Omental fat pad (tissue), 4 donors: ENCODE measurements at places on chromosomes 2 and 18.

- no peak for DNase-seq
Measured at GRCh38 chr2:114405247-114406116, 37.0 kb upstream of the DPP10 start.

GRCh38 chr18:58566556-58567292, 62.2 kb downstream of the ALPK2 start:
- DNase-seq = no peak

- DNase-seq = no peak
Measured at GRCh38 chr2:27175330-27175729, 26.5 kb downstream of the TCF23 start.

- DNase-seq = no peak
Measured at GRCh38 chr2:81658227-81658626, 1353.7 kb upstream of the LRRTM1 start.

- DNase-seq = no peak
Measured at GRCh38 chr2:143764261-143764660, 635.0 kb downstream of the ARHGAP15 start.

GRCh38 chr2:234414596-234414995, 82.3 kb downstream of the ARL4C start:
- no peak for DNase-seq

DNA sequence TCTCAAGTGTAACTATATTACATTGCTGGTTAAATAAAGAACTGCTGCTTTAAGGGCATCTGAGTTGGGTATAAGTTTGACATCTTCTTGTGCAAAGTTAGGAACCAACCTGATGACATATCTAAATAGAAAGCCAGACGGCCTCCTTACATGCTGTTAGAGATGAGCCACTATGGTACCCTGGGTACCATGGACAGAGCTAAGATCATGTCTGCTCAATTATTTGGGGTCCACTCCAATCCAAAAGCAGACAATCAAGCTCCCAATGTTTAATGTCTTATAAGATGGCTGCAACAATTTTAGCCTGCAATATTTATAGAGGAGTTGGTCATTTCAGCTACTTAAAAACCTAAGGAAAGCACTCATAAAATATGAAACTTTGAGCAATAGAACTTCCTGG, 86.2 kb downstream of the UPP2 start:
- DNase-seq = no peak

- DNase-seq = no peak
Measured at GRCh38 chr2:160666154-160667060, 172.8 kb upstream of the RBMS1 start.

- no peak for DNase-seq
Measured at GRCh38 chr2:60710707-60711106, 45.4 kb upstream of the PAPOLG start.

DNA sequence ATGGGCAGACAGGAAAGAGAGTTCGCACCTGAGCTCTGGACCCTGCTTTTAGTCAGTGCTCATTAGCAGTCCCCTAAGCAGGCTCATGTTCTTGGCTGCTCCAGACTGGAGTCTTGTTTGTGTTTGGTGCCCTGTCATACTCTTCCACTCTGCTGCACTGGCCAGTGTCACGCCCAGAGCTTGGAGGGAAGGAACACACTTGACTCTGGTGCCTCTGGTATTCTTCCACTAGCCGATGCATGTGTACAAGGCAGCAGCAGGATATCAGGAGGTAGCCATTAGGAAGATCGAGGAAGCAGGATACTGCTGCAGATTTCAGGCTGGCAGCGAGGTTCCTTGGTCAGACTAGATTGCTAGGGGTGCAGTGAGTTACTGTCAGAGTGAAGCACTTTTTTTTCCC, 81.4 kb upstream of the B3GNT2 start:
- DNase-seq = no peak

- no peak for DNase-seq
Measured at GRCh38 chr2:42562474-42563144, 5.8 kb upstream of the MTA3 start.

- no peak for DNase-seq
Measured at GRCh38 chr2:65350651-65351056, 81.7 kb downstream of the SPRED2 start.

DNA sequence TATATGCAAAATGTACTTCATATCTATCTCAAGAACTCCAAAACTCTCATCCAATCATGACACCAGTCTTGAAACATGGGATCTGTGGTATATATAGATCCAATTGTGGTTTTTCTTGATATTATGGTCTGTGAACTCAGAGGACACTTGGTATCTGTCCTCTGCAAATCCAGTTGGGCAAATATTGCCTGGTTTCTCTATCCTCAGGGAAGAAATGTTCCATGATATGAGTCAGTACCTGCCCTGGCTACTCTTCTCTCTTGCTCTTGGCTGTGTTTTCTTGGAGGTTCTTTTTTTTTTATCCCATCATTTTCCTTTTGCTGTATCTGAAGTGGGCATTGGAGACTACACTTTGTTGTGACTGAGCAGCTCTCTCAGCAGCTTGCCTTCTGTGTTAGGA, 10.9 kb downstream of the NBEAL1 start:
- DNase-seq = no peak

DNA sequence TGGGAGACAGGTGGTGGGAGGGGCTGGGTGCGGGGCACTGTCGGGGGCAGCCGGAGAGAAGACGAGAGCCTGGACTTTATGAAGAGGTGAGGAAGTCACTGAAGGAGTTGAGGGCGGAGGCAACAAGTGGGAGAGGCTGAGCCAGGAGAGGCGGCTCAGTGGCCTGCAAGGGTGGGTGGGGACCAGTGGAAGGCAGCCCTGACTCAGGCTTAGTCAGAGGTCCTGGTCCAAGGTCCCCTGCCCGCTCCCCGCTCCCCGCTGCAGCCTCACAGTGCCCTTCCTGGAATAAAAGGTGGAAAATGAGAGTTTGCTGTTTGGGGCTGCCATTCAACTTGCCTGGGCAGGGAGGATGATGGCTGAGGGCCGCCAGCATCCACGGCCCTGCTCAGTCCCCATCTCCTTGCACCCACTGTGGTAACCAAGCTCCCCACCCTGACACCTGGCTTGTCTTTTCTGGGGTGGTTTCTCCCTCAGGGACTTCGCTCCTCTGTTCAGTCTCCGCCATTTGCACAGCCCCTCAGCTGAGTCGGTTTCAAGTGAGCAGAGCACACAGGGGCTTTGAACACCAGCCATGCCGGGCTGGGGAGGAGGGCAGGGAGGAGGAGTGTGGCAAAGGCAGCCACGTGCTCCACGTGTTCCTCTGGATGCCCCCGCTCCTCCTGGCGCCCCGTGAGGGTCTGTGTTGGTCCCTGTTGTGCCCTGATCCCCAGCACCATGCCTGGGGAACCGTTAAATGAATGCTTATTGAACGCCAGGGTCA, 13.7 kb upstream of the RALB start:
- no peak for DNase-seq

DNA sequence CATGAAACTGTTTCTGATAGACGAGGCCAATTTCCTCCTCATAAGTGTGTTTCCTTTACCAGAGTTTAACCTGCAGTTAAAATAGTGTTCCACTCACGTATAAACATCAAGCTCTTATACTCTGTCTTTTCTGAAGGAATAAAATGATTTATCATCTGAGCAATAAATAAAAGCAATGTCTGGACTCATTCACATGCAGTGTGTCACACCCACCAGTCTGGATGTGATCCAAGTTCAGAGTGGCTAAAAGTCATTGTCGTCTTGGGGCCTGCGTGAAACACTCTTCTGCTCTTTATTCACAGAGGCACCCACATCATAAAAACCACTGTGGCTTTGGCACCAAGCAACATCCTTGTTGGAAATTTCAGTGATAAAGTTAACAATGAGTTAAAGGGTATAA, 19.5 kb upstream of the SLC9A4 start:
- no peak for DNase-seq

- DNase-seq = no peak
Measured at GRCh38 chr2:61536180-61536571, 2.0 kb downstream of the XPO1 start.

- no peak for DNase-seq
Measured at GRCh38 chr18:54130177-54130576, 94.3 kb downstream of the MBD2 start.

- no peak for DNase-seq
Measured at GRCh38 chr2:73907840-73908452, 15.1 kb downstream of the ACTG2 start.

GRCh38 chr2:58110765-58111164, 64.2 kb downstream of the VRK2 start:
- DNase-seq = no peak

DNA sequence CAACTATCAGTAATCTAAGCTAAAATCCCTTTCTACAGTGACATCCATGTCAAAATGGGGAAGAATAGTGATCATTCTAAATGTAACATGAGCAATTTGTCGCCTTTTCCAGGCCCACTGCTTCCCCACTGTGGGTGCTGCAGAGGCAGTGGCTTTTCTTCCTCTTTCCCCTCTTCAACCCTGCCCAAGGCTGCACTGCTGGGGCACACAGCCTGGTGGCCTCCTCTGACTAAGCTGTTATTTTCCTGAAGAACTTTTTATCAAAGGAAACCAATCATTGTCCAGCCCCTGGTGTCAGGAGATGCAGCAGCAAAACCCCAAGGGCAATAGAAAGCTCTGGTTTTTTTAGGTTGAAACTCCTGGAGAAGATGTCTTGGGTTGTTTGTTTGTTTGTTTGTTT, 117.6 kb upstream of the KLF7 start:
- DNase-seq = no peak

DNA sequence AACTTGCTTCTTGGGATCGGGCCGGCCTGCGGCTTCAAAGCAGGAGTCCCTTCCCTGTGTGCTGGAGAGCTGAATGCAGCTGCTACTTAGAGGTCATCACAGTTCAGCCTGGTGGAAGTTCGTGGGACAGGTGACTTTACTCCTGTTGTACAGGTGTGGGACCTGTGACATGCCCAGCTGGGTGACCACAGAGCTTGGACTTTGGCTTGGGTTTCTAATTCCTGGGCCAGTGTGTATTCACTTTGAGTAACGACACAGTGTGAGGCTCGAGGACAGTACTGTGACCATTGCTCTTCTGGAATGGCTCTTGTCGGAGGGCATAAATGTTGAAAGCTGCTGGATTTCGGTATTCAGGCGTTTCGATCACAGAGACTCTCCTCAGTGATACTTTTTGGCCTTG, 114.5 kb downstream of the STPG4 start:
- no peak for DNase-seq

- no peak for DNase-seq
Measured at GRCh38 chr18:56649996-56650395, 1.2 kb upstream of the WDR7 start.

DNA sequence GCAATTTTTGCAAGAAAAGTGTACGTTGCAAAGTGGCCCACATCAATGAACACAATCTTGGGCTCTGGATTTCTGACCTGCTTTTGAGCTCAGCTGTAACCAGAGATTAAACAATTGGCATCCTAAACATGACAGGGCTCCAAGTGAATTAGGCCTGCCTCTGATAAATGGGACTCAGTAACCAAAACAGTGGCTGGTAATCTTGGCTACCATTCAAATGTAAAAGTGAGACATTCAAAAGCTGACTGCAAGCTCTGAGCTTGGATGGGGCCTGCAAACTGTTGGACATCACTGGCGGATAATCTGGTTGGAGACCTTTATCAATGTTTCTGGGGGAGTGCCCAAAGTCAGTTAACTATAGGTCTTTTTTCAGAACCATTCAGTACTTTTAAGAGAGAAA, 160.7 kb downstream of the RAB3GAP1 start:
- DNase-seq = no peak

DNA sequence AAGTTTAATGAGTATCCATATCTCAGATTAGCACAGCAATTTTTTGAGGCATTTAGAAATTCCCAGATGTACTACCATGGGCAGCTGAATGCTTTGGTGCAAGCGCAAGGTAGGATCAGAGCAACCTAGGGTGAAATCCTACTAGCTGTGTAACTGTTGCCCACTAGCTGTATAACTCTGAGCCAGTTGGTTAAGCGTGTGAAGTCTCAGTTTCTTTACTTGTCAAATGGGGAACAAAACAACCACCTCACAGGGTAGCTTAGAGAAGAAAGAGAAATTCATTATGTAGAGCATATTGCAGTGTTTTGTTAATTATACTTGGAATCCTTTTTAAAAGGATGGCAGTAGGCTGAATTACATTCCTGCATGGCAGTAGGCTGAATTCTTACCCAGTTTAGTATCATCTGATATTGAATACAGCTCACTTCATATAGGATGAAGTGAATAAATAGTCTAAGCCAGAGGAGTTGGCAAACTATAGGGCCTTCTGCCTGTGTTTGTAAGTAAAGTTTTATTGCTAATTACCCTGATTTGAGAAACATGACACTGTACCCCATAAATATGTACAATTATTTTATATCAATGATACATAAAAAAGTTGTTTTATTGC, 180.7 kb downstream of the PLCL1 start:
- DNase-seq = no peak

DNA sequence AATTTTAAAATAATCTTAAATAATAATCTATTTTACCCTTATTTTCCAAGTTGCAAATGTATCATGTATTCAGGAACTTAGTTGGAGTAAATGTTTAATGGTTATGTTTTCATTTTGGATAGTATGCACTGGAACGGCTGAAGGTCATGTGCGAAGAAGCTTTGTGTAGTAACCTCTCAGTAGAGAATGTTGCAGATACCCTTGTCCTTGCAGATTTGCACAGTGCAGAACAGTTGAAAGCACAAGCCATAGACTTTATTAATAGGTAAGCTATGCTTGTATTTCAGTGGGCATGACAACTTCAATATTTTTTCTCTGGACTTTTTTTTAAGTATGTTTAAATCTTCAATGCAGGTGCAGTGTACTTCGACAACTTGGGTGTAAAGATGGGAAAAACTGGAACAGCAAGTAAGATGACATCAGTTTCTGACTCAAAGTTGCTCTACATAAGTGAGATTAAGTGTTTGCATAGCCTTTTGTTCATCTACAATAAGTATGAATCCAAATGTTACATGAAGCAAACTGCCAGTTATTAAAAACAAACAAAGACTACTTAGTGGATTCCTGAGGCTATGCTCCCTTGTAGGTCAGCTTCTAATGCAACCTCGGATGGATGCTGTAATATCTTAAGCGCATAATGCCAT, 63.1 kb downstream of the SPOPL start:
- no peak for DNase-seq

DNA sequence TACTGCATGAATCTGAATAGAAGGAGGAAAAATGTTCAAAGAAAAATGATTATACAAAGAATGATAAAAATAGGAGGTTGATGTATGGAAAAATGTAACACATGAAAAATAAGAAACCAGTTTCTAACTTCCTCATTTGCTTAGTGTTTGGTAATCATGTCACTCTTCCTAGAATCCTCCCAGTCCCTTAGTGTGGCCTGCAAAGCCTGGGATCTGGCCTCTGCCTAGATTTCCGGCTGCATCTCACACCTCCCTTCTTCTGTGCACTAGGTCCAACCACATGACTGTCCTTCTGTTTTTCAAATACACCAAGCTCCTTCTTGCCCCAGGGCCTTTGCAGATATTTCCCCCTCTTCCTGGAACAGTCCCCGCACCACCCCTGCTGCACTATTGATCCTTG, 76.8 kb upstream of the RBMS1 start:
- no peak for DNase-seq

- no peak for DNase-seq
Measured at GRCh38 chr2:88824951-88825350, 133.5 kb downstream of the RPIA start.

DNA sequence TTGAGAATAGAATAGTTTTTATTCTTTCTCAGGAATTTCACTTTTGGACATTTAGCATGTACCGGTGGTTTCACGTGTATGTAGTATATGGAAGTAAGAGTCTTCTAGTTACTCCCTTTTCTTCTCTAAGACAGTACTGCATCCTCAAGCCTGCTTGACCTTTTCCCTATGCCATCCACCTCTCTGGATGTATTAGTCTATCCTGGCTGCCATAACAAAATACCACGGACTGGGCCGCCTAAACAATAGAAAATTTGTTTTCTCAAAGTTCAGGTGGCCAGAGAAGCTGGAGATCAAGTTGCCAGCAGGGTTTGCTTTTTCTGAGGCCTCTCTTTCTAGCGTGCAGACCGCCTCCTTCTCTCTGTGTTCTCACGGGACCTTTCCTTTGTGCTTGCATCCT, 1.3 kb upstream of the CMPK2 start:
- DNase-seq = no peak
